ENCODE measurements at places on chromosomes 5 and 9. TPM values are rescaled to one million over a fixed set of nuclear protein-coding genes. Genes with fewer than 3 reads are reported as not detected.

DNA sequence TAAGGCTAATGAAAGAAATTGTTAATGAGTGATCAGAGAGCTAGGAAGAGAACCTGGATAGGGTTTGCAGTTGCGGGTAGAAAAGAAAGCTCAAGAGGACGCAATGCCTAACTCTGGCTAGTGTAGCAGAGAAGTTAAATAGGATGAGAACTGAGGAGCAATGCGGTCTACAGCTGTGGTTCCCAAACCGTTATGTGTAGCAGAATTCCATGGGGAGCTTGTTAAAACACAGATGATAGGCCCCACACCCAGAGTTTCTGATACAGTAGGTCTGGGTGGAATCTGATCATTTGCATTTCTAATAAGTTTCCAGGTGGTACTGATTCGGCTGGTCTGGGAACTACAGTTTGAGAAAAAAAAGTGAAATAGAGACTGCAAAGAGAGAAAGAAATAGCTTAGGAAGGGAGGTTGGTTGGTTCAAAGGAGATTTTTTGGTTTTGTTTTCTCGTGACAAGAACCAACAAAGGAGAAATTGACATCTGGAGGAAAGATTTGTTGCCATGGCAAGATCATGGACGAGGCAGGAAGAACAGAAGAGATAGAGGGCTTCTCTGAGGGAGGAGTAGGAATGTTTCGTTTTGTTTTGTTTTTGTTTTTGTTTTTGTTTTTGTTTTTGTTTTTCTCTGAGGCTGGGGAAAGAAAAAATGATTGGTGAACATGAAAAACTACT is 276.1 kb downstream of the ARRDC3 start:
- H3K4me3 ChIP-seq = no peak overlapping the region
- DNase-seq = no peak

DNA sequence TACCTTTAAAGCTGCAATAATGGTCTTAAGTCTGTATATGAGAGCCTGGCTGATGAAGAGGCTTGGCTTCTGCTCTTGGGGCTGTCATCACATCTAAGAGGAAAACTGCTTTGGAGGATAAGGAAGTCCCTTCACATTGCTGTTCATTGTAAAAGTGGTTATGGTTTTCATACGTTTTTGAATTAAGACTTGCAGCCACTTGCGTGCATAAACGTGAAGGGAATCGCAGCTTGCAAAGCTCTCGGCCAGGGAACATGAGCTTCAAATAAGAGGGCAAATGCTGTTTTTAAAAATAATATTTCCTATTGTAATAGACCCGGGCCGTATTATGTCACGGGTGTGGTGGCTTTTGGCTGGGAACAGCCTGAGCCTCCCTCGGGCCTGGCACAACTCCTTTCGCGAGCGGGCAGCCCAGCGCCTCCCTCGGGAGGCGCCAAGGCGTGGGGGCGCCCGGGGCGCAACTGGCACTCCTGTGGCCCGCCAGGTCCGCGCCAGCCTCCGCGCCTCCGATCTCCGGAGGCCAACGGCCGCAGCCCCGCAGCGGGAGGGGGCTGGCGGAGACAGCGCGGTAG is 538 bp upstream of the ARHGEF28 start:
- H3K27me3 ChIP-seq = no peaks in the 10 kb centered on the region
- no peak overlapping the region for H3K4me3 ChIP-seq
- no peaks in the 10 kb centered on the region for H3K36me3 ChIP-seq

GRCh38 chr9:107161338-107161737 is 121.7 kb upstream of the RAD23B start:
- H3K27me3 ChIP-seq = no peaks in the 10 kb centered on the region
- no peaks in the 10 kb centered on the region for H3K4me1 ChIP-seq
- no peak overlapping the region for H3K27ac ChIP-seq
- H3K36me3 ChIP-seq = no peaks in the 10 kb centered on the region

DNA sequence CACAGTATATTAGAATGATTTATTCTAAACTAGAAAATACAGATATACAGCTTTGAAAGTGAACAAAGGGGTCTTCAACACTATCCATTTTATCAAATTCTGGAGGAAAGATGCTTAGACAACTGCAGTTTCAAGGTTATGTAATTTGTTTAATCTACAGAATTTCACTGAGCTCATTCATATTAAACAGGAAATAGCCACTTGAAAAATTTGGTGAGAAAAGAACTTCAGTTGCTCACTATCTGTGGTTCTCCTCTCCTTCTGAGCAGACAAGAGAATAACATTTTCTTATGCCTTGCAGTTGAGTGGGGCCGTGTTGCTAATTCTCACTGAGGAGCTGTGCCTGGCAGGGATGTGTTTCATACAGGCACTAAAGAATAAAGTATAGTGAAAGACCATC is 1428.2 kb downstream of the CDH12 start:
- H3K36me3 ChIP-seq = no peaks in the 10 kb centered on the region
- no peaks in the 10 kb centered on the region for H3K27me3 ChIP-seq
- DNase-seq = no peak
- H3K27ac ChIP-seq = no peak overlapping the region
- H3K4me1 ChIP-seq = no peaks in the 10 kb centered on the region

DNA sequence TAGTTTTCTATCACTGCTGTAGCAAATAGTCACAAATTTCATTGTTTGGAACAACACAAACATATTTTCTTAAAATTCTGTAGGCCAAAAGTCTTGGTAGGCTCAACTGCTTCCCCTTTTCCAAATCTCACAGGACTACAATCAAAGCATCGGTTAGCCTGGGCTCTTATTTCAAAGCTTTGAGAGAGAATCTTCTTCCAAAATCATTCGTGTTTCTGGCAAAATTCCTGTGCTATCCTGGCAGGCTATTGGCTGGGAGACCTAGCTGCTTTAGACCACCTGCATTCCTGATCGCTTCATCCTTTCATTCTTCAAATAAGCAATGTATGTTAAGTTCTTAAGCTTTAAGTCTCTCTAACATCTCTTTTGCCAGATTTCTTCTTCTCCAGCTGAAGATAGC is 629.8 kb upstream of the CDH18 start:
- no peak overlapping the region for H3K4me3 ChIP-seq
- no peak for DNase-seq
- no peaks in the 10 kb centered on the region for H3K27me3 ChIP-seq
- H3K27ac ChIP-seq = no peak overlapping the region
- H3K36me3 ChIP-seq = no peaks in the 10 kb centered on the region

- DNase-seq = no peak
- no peak overlapping the region for H3K4me3 ChIP-seq
- no peak overlapping the region for H3K27ac ChIP-seq
- no peaks in the 10 kb centered on the region for H3K36me3 ChIP-seq
- no peaks in the 10 kb centered on the region for H3K4me1 ChIP-seq
These were observed 6.0 kb upstream of the SIL1 start for GRCh38 chr5:139204196-139204595.

GRCh38 chr5:83157163-83157562 is 79.8 kb downstream of the XRCC4 start:
- no peaks in the 10 kb centered on the region for H3K27me3 ChIP-seq
- H3K27ac ChIP-seq = no peak overlapping the region
- H3K4me1 ChIP-seq = no peaks in the 10 kb centered on the region
- no peak for DNase-seq
- H3K36me3 ChIP-seq = no peaks in the 10 kb centered on the region

GRCh38 chr5:143582869-143583268 is 179.4 kb upstream of the NR3C1 start:
- H3K4me3 ChIP-seq = no peak overlapping the region
- H3K27me3 ChIP-seq = no peaks in the 10 kb centered on the region
- peaks cover 5% of the 10 kb centered on the region for H3K4me1 ChIP-seq
- H3K27ac ChIP-seq = no peak overlapping the region

DNA sequence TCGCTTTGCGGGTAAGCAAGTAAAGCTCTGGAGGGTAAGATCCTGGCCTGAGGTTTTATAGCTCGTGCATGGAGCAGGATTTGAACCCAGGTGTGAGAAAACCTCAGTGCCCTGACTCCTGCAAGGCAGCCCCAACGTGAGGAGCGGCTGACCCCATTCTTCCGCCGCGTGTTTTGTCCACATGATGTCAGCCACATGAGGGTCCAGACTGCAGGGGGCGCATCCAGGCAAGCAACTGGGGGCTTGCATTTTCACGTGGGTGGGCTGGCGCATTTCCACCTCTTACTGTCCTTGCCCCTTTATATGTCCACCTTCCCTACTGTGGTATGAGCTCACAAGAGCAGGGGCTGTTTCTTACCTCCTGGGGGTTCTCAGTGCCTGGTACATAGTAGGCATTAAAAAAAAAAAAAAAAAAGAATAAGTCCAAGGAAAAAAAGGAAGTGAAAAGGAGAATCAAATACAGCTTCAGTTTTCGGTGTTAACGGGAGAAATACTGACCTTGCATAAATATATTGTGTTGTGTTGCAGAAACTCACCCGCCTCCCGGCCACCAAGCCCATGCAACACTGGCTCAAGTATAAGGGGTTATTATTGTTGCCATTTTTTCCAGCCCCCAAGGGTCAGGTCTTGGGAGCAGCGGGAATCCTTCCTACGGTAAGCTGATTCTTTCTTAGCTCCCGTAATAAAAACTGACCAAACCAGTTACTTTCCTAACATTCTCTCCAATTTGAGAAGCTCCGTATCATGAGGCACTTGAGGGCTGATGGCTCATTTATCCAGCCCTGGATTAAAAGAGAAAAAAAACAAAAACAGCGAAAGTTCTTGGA is 15.0 kb downstream of the TLX3 start:
- H3K27me3 ChIP-seq = peaks cover 10% of the 10 kb centered on the region
- H3K36me3 ChIP-seq = no peaks in the 10 kb centered on the region
- H3K27ac ChIP-seq = no peak overlapping the region
- DNase-seq = no peak
- no peak overlapping the region for H3K4me3 ChIP-seq

DNA sequence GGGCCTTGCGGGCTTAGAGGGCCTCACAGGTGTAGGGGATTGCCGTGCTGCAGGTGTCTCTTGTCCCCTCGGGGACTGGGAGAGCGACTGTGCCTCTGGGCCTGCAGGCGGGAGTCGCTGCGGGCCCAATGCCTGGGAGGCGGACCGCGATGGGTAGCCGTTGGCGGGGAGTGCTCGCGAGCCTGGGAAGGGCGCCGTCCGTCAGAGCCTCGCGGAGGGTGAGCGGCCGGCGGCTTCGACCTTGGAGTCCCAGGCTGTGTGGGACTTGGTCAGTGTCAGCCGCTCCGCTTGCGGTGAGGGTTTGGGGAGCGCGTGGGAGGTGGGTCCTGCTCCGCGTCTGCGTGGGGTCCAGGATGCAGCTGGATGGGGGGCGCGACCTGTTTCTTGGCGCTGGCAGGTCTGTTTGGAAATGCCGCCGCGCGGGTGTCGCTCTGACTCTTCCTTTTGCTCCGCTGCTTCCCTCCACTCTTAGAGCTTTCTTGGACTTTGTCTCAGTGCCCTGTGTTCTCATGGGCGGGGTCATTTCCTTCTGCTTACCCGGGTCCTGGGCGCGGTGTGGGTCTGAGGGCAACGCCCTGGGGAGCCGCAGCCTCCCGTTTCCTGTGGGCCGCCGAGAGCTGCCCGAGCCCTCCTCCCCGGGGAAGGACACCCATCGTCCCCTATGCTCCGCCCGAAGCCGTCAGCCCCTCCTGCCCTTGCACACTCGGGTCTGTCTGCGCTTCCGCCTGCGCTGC is 88.9 kb upstream of the CACNA1B start:
- no peaks in the 10 kb centered on the region for H3K27me3 ChIP-seq
- no peak overlapping the region for H3K4me3 ChIP-seq
- H3K36me3 ChIP-seq = peaks cover 6% of the 10 kb centered on the region
- no peak for DNase-seq
- no peak overlapping the region for H3K27ac ChIP-seq

GRCh38 chr5:122982376-122982775 is 54.1 kb downstream of the PPIC start:
- no peaks in the 10 kb centered on the region for H3K36me3 ChIP-seq
- H3K4me1 ChIP-seq = no peaks in the 10 kb centered on the region
- no peak overlapping the region for H3K27ac ChIP-seq
- H3K4me3 ChIP-seq = no peak overlapping the region
- DNase-seq = no peak

DNA sequence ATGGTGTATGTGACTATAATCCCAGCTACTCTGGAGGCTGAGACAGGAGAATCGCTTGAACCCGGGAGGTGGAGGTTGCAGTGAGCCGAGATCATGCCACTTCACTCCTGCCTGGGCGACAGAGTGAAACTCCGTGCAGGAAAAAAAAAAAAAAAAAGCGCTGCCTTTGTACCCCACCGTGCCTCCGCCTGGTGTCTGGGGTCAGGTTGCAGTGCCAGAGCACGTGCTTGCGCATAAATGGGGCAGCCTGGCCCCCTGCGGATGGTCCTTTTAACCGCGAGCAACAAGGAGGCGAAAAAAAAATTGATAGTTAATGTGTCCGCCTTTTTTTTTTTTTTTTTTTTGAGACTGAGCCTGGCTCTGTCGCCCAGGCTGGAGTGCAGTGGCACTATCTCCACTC is 6.3 kb upstream of the CCNB1 start:
- DNase-seq = no peak
- H3K27me3 ChIP-seq = no peaks in the 10 kb centered on the region
- H3K4me3 ChIP-seq = no peak overlapping the region
- H3K27ac ChIP-seq = no peak overlapping the region

- no peak for DNase-seq
- no peak overlapping the region for H3K27ac ChIP-seq
- no peaks in the 10 kb centered on the region for H3K4me1 ChIP-seq
- no peaks in the 10 kb centered on the region for H3K36me3 ChIP-seq
- H3K4me3 ChIP-seq = no peak overlapping the region
- H3K27me3 ChIP-seq = no peaks in the 10 kb centered on the region
These were observed 46.7 kb upstream of the MAMDC2 start for GRCh38 chr9:69996967-69997366.

- H3K36me3 ChIP-seq = no peaks in the 10 kb centered on the region
- no peak overlapping the region for H3K27ac ChIP-seq
- H3K27me3 ChIP-seq = no peaks in the 10 kb centered on the region
These were observed 48.6 kb downstream of the SHB start for GRCh38 chr9:38020151-38021076.

DNA sequence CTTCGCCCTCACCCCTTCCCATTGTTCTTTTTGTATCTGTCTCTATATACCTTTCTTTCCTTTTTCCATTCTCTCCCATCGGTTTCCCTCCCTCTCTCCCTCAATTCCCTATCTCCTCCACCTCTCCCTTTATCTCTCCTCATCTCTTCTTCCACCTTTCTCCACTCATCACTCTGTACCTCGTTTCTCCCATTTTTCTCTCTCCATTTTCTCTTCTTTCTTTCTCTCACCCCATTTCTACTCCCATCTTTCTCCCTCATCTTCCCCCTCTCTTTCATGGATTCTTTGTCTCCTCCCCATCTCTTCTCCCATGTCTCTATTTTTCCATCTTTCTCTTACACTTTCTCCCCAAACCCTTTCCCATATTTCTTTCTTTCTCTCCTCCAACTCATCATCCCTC is 385.9 kb upstream of the CLINT1 start:
- H3K4me3 ChIP-seq = no peak overlapping the region
- no peak for DNase-seq
- H3K27me3 ChIP-seq = no peaks in the 10 kb centered on the region
- H3K4me1 ChIP-seq = no peaks in the 10 kb centered on the region
- H3K36me3 ChIP-seq = no peaks in the 10 kb centered on the region

- H3K4me1 ChIP-seq = no peaks in the 10 kb centered on the region
- H3K4me3 ChIP-seq = no peak overlapping the region
- DNase-seq = no peak
- H3K36me3 ChIP-seq = no peaks in the 10 kb centered on the region
- H3K27me3 ChIP-seq = no peaks in the 10 kb centered on the region
These were observed 49.9 kb downstream of the IRX2 start for GRCh38 chr5:2701592-2701991.

Gene RORB
- 0.10 TPM for total RNA-seq

Gene SETD9
- total RNA-seq = 3.7 TPM

Gene CCNO
- total RNA-seq = not detected

Gene GABBR2
- total RNA-seq = not detected

Gene TSSK1B
- not detected for total RNA-seq
